ENCODE measurements at places on chromosomes 2 and 18.

DNA sequence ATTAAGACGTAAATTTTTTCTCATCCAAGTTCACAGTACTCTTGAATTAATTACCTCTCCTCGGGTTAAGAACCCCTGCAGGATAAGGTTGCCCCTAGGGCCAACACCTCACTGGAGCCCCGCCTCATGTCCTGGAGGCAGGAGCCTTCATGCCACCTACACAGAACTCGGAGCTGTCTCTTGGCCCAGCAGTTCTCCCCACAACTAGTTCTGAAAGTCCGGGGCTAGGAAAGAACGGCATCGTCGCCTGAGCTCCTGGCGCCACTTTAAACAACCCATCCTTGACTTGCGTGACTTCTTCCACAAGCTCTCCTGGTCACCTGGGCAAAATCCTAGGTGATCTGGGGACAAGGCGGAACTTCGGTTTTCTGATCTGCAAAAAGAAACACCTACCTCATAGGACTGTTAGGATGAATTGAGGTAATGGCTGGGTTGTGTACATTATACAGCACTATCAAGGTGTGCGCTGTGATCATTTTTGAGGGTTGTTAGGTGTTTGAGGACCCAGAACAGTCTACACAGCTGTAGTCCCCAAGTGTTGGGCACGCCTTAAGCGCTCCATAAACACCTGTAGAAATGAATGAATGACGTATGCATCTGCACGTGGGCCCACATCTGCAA, 641 bp upstream of the ITGA6 start:
- DNase-seq: no peak

GRCh38 chr2:156110890-156111289, 221.6 kb downstream of the NR4A2 start:
- DNase-seq: no peak

DNA sequence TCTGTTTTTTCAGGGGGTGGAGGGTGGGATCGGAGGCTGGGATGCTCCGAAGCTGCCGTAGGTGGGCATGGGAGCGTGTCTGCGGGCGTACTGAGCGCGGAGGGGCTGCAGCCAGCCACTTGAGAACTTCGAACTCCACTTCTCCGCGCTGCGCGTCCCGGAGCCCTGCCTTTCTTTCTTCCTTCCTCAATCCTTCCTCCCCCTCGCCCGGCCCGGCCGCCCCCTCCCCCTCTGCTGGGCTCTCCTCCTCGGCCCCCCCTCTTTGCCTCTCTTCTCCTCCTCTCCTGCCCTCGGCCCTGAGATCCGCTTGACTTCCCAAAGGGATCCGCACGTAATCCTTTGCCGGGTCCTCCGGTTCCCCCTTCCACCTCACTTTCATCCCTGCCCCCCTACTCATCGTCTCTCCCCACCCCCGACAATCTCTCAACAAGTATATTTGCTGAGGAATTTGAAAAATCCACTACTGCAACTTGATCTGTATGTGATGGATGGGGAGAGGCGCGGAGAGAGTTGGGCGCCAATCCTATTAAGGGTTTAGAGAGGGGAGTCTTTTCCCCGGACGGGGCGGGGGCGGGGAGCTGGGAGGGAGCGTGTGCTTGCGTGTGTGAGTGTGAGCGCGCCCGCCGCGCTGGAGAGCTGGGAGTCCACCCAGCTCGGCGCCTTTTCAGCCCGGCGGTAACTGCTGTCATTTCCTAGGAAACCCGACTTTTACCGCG, 1.1 kb downstream of the GLI2 start:
- DNase-seq: no peak

- no peak for DNase-seq
These were observed 67.4 kb downstream of the STEAP3 start for GRCh38 chr2:119290859-119291587.

GRCh38 chr2:168210895-168211570, 36.4 kb downstream of the STK39 start:
- DNase-seq: peak; percentile 51

GRCh38 chr2:221818616-221819320, 246.7 kb upstream of the EPHA4 start:
- DNase-seq: no peak

- DNase-seq: no peak
These were observed 398.3 kb downstream of the ALK start for GRCh38 chr2:29522951-29523669.

GRCh38 chr2:234823196-234823876, 128.5 kb upstream of the SH3BP4 start:
- no peak for DNase-seq
